NCI-H1436 treated with DMSO at 0.1 percent for 48 hours (cell line): ENCODE measurements at places on chromosomes 6 and 20.
A peak's percentile ranks its signal among the peaks of the same experiment; 100 is the strongest.

- no peak for DNase-seq
Measured at GRCh38 chr6:36735110-36736071, 37.8 kb downstream of the RAB44 start.

DNA sequence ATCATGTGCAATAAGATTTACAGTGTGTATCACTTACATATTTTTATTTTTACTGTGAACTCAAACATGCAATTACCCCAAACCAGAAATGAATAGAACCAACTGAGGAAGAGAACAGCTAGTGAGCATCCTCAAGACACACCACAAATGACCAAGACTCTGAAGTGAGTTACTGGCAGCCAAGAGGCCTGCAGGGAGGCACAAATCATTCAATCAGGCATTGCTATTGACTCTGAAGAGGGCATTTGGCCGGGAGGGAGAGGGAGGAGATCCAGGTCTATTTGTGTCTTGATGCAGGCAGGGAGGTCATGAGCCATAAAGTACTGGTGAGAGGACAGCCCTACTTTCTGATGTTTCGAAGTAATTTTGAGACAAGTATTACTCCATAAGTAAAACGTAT lies 257.7 kb downstream of the BCKDHB start:
- no peak for DNase-seq

- no peak for DNase-seq
Measured at GRCh38 chr6:136684466-136684865, 107.8 kb downstream of the MAP3K5 start.

GRCh38 chr6:52012582-52012981 lies 74.8 kb downstream of the PKHD1 start:
- no peak for DNase-seq

DNA sequence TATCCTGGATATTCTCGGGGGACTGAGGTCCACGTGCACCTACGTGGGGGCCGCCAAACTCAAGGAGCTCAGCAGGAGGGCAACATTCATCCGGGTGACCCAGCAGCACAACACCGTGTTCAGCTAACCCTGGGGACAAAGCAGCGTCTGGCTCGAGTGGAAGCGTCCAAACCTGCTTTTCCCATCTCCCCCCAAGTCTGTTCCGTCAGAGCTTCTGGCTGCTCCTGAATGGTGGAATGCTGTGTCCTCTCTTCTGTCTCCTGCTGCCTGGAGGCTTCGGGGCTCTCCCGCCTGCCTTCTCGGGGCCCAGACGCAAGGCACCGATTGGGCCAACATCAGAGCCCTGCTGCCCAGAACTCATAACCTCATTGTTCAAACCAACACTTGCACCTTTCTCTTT lies 56.7 kb downstream of the GMPR start:
- no peak for DNase-seq

DNA sequence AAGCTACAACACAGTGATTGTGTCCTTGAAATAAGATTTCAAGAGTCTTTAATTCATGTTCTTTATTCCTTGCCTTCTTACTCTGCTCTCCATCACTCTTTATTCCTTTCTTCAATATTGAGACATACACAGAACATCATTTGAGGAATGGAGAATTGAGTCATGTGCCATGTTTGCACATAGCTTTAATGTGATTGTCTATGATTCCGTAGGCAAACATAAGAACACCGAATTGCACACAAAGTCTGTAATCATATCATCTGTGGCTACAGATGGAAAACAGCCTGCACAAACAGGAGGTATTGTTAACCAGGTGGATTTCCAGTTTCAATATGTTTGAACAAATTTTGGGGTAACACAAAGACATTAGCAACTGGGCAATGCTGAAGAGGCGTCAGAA lies 571.6 kb upstream of the GJE1 start:
- no peak for DNase-seq

GRCh38 chr6:82337688-82338257 lies 25.8 kb upstream of the TPBG start:
- DNase-seq: peak; percentile 81
